Spleen (tissue), 13 donors: ENCODE measurements at places on chromosomes 13 and 19. TPM values are rescaled to one million over a fixed set of nuclear protein-coding genes. Genes with fewer than 3 reads are reported as not detected.

- no peak for DNase-seq
Measured at GRCh38 chr13:40101708-40102359, 446.4 kb downstream of the COG6 start.

GRCh38 chr13:45441633-45442032 is 23.1 kb upstream of the COG3 start:
- DNase-seq, result no peak

DNA sequence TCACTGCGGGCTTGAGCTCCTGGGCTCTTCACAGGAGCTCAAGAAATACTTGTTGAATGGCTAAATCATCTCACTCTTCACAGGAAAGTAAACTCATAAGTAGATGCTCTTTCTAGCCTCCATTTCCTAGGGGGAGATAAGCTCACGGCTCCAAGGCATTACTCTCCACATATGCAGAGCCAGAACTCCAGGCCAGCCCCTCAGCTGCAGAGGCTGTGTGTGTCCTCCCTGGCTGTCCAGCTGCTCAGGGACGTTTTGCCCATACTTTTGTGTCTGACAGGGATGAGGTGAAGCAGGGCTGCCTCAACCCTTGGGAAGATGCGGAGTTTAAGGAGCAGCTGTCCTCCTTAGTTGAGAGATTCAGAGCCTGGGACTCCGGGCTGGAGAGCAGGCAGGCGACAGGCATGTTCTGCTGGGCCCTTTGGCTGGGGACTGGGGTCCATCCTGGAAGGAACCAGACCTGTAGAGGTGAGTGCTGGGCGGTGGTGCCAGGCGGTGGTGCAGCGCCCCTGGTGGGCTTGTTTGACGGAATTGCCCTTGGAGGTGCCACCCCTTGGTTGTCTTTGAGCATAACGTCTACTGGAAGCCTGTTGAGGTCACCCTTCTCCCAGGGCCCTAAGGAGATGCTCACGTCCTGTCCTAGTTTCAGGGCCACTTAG is 20.5 kb upstream of the SLC15A1 start:
- no peak for DNase-seq

- no peak for DNase-seq
Measured at GRCh38 chr13:40137400-40137799, 481.9 kb downstream of the COG6 start.

DNA sequence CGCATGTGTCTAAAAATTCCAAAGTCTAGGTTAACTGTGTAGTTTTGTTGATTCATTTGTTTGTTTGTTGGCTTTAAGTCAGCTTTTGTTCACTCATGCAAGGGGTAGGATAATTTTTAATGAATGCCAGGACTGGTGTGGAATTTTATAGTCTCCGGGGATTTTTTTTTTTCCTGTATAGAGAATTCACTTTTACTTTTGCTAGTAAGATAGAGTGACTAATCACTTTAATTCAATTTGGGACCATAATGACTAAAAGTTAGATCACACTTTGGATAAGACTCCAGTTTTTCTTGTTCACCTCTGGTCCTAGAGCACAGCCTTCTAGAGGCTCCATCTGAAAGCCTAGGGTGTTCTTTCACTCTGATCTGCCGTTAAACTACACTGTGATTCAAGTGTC is 1690.0 kb downstream of the PCDH9 start:
- DNase-seq, result no peak

DNA sequence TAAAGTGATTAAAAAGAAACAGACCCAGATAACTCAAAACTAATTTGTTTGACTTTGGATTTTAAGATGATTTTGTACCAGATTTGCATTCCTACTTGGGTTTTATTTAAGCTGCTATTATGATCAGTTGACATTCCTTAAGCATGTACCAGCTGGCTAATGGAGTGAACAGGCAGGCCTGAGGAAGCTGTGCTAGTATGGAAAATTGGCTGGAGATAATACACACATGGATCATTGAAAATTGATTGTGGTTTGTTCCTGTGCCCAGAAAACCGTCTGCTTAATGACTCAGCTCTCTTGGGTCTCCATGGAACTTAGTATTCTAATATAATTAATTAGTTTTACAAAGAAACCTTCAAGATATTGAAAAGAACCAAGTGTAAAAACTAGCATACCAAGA is 22.6 kb downstream of the POLR1D start:
- no peak for DNase-seq

- DNase-seq, result no peak
Measured at GRCh38 chr13:26497968-26498511, 59.4 kb upstream of the WASF3 start.

DNA sequence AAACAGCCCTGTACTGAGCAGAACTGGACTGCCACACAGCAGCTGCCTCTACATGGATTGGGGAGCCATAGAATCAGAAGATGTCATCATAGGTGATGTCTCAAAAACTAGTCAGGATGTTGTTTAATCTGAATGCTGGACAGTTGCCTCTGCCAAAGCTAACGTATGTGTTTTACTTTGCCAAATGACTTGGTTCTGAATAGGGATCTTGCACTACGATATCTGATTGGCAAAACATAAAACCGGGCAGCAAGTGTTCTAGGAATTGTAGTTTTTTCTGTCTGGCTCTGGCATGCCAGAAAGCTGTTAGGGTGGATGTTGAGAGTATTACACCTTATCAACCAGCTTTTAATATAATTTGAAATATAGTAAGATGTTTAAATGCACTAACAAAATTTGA is 645.9 kb downstream of the GPC5 start:
- DNase-seq, result no peak

DNA sequence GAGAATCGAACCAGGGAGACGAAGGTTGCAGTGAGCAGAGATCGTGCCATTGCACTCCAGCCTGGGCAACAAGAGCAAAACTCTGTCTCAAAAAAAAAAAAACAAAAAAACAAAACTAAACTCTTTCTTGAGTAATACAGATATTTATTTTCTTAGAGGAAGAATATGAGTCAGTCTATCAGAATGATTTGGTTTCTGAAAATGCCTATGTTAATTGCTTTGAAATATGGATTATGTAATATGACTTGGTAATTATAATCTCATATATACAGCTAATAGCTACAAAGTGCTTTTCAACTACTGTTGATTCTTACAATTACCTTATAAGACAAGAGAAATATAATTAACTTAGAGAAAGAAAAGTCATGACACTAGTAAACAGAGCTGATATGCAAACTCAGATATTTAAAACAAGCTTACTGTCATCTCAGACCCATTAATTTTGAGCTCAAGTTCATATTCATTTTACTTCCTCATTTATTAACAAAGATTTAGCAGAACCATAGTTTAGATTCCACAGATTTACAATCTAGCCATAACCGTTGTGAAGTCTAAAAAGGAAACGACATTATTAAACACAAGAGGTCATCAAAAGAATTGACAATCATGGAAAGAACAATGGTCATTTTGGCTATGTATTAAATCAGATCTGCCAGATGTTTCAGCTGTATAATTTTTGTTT is 88.0 kb downstream of the TBC1D4 start:
- no peak for DNase-seq

GRCh38 chr13:42649831-42650230 is 75.9 kb downstream of the TNFSF11 start:
- DNase-seq, result no peak

DNA sequence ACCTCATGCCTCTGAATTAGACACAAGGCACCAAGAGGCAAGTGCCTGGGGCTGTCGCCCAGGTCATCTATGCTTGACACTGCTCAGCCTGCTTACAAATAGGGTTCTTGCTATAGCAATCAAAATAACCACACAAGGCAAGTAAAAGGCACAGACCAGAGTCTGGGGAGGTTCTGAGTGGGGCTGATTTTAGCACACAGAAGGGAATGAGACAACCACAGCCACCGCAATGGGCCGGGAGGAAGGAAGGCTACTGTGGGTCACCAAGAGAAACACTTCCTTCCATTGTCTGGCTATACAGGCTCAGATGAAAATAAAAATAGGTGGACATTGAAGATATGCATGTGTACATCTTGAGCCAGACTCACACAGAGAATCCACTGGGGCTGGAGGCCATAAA is 159.1 kb downstream of the DLEU7 start:
- no peak for DNase-seq

ZNF155 gene
- total RNA-seq, result 15.3 TPM

TDRD12 gene
- total RNA-seq, result not detected

FPR3 gene
- 19.7 TPM for total RNA-seq

CAPN12 gene
- total RNA-seq, result 9.0 TPM

RFXAP gene
- 6.9 TPM for total RNA-seq

HIF3A gene
- total RNA-seq, result 97.5 TPM

C19orf33 gene
- 3.5 TPM for total RNA-seq

OR4F17 gene
- not detected for total RNA-seq
